SW 1271 (cell line): ENCODE measurements at places on chromosomes 13 and 19.
A peak's percentile ranks its signal among the peaks of the same experiment; 100 is the strongest.

DNA sequence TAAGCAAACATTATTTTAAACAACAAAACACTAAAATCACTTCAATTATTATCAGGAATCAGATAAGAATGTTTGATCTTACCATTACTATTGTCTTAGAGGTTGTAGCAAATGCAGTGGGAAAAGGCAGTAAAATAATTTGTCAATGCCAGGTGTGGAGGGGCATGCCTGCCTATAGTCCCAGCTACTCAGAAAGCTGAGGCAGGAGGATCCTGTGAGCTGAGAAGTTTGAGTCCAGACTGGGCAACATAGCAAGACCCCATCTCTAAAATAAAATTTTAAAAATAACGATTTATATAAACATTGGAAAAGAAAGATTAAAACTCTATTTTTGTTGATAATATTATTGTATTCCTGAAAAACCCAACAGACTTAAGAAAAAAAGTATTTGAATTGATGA, 66.8 kb downstream of the KL start:
- DNase-seq: no peak

DNA sequence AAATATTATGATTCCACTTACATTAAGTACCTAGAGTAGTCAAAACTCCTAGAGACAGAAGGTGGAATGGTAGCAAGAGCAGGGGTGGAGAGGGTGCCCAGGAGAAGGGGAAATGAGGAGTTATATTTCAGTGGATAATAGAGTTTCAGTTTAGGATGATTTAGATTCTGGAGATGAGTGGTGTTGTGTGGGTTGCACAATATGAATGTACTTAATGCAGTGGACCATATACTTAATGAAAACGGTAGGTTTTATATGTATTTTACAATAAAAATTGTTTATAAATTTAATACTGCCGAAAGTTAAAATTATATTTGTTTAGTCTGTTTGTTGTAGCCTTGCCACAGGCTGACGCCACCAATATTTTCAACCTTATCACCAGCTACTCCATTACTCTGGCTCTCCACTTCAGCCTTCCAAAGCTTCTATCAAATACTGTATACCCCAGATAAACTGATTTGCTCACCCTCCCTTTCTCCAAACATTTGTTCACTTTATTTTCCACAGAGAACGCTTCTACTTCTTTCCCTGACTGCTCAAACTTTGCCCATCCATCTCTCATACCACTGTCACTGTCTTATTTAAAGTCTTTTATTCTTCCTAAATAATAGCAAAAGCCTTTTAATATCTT, 1.4 kb upstream of the RBM26 start:
- no peak for DNase-seq

- DNase-seq: no peak
Observed at GRCh38 chr19:13627531-13627930, 121.3 kb upstream of the CACNA1A start.

DNA sequence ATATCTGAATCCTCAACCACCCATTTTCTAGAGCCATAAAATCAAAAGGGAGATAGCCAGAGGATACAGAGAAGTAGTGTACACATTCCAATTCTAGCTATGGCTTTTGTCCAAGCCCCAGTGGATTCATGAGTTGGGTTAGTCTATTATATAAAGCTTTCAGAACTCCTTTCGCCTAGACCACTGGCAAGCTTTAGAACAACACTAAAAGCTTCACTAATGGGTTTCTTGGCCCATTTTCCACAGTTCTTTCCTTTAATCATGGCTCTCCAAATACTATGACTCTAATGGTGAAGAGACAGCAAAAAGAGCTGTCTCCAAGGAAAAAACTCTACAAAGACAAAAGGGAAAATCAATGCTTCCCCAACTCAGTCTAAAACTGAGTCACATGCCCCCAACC, 48.2 kb upstream of the SLITRK5 start:
- no peak for DNase-seq

- DNase-seq: no peak
Observed at GRCh38 chr13:79191501-79191900, 214.6 kb downstream of the RBM26 start.

DNA sequence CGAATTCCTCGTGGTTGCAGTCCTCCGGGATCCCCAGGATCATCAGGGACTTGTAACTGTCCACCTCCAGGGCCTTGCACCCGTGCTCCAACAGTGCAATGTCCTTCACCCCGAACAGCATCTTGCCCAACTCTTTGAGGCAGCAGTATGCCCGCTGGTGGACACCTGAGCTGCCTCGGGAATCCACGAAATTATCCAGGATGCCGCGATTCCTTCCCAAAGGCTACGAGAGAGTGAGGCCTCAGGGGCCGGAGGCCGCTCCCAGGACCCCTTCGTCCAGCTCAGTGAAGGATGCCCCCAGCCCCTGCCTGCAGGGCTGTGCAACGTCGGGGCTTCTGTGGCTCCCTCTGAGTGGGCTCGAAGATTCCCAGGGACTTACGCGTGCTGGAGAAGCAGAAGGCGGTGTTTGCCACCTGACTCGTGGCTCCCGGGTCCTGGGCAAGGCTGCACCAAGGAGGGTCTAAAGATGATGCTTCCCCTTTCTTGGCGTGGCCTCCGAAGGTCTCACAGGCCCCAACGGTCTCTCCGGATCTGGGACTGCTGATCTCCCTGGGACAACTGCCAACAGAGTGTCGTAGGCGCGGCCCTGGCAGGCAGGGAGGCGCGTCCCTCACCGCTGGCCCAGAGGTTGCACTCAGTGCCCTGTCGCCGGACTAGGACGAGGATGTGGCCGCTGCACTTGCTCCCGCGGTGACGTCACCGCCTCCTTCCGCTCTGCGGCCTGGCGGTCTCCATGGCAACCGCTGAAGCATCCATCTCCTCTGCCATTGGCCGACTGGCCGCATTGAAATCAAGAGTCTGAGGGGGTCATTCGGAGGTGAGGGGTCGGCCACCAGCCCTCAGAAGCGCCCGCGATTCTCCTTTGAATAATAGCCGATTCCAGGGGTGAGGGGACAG, at the start of gene PNMA8C:
Gene PNMA8C, minus strand, starts transcription at position 698 of the 897 bp plus-strand sequence. Its CDS starts 577 bp downstream, at position 121.
- no peak for DNase-seq

GRCh38 chr19:28522545-28522922, 690.4 kb downstream of the UQCRFS1 start:
- no peak for DNase-seq

- DNase-seq: no peak
Observed at GRCh38 chr19:30941591-30941990, 407.6 kb downstream of the TSHZ3 start.

GRCh38 chr13:32911506-32911905, 104.7 kb upstream of the KL start:
- no peak for DNase-seq

GRCh38 chr13:40109351-40109844, 453.9 kb downstream of the COG6 start:
- DNase-seq: no peak

GRCh38 chr13:25177012-25177411, 4.9 kb upstream of the AMER2 start:
- DNase-seq: no peak

DNA sequence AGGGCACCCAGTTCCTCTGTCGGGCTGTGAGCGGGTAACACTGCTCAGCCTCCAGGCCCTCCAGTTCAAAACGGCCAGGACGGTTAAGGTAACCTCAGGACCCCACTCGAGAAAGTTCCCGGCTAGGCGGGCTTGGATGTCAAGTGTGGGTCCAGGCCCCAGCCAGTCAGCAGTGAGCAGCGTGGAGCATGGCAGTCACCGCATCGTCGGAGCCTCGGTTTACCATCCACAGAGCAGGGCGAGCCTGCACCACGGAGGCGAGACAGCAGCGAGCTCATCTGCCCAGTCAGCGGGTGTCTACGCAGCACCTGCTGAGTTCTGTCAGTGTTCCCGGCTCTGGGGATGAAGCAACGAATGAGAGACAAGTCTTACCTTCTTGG, 8.0 kb upstream of the CNOT3 start:
- no peak for DNase-seq

- no peak for DNase-seq
Observed at GRCh38 chr13:109101550-109102144, 472.2 kb downstream of the MYO16 start.

- DNase-seq: no peak
Observed at GRCh38 chr13:108741930-108742329, 112.5 kb downstream of the MYO16 start.

DNA sequence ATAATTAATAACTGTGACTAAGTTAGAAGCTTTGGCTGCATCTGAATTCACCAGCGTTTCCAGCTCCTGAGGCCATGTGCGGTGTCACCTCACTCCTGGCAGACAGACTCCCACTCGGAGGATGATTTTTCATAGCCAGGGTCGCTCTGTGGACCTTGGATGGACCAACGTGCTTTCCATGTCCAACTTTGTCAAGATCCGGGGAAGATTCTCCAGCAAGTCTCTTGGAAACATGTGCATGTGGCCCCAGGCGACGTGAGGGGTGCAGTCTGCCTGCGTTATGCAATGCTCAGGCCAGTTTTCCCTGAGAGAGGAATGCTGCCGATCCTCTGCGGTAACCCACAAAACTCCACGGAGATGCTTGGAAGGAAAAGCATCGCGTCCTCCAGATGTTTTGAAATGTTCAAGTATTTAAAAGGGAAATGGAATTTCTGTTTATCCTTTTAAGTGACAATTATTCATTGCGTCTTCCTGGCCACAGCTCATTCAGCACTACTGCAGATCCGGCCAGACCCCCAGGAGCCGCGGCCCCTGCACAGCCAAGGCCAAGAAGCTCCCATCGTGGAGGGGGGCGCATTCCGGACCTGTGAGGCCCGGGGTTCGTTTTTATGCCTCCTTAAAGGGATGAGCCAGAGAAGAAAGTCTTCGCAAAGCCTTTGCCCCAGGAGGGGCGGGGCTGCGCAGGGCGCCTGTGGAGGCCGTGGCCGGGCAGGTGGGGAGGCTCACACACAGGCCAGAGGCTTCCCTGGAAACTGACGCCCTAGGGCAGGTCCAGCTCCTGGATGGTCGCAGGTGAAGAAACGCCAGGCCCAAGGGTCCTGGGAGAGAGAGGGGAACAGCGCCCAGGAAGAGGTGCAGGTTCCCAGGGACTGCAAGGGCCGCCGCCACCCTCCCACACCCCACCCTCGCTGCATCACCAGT, 46.0 kb downstream of the C13orf46 start:
- no peak for DNase-seq

GRCh38 chr13:84136582-84136981, 254.3 kb upstream of the SLITRK1 start:
- DNase-seq: no peak

DNA sequence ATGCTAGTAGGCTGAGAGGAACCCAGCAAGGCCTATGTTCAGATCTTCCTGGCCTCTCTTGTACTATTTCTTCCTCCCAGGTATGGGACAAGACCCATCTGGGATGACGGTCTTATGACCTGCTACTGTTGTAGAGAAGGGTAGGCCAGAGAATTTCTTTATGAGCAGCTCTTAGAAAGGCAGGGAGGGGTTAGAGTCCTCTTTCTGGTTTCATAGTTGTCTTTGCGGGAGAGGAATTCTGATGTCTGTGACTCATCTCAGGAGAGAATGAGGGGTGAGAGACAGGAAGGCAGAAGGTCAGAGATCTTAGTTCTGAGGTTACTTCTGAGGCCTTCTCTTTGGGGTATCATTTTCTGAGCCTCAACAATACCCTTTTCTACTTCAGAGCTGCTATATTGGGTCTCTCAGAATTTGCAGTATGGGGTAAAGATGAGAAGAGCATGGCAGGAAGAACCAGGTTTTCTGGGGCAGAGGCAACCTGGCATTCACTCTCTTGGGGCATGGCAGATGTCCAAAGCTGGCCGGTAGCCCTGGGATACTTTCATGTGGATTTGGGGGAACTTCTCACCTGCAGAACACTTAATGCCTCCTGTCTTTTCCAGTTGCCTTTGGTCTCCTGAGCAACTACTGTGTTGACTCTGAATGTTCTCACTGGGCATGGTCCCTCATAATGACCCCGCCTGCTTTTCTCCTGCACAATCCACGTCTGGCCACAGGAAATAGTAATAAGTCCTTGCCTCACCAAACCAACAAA, 154.4 kb downstream of the GGACT start:
- DNase-seq: no peak

DNA sequence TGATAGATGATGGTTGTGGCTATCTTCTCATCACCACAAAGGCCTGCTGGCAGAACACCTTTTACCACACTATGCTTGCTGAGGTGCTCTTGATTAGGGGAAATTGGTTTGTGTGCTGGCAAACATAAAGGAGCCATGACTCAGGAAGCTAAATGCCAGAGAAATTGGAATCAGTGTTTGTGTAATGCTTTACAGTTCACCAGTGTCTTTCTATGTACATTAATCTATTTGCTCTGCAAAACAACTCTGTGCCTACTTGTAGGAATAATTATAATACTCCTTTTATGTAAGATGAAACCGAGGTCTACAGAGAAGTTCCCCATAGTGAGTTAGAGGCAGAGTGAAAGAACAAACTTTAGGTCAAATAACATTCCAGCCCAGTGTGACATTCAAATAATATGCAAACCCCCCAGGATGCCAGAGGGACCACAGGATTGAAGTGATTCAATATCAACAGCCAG, 390.5 kb upstream of the HTR2A start:
- DNase-seq: no peak

- no peak for DNase-seq
Observed at GRCh38 chr13:79692846-79693245, 211.9 kb downstream of the NDFIP2 start.

DNA sequence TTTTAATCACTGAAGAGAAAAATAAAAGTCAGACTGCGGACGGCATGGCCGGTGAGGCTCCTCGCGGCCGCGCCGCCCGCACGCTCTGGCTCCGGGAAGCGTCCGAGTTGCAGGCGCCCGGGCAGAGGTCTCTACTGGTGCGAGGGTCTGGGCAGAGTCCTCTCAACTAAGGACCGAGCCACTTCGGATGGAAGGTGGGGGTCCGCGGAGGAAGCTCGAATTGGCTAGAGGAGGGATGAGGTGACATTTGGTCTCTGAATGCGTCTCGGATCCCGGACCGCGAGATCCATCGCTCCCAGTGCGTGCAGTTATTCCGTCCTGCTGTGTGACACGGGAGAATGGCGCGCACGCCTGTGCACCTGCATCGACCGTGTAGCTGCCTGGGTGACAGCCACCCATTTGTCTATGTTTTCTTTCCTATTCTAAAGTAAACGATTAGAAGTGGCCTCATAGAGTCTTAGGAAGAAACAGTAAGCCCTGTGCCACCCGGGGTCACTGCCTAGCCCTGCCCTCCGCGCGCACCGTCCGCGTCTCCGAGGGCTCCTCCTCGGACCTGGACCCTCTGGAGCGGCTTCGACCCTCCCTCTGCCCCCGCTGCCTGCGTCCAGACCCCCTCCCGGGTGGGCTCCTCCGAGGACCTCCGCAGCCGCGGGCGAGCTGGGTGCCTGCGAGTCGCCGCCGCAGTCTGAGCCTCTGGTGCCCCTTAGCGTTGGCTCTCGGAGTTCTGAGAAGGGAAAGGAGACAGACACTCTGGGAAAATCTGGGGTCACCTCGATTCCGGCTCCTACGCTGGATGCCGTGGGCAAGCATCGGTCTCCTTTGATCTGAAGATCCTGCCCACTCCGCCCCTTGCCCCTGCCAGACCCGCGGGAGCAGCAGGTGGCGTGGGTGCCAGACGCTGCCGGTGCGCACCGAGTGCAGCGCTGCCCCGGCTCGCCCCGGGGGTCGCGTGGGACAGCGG, 347.4 kb downstream of the LIG4 start:
- peak; percentile 10 for DNase-seq

DNA sequence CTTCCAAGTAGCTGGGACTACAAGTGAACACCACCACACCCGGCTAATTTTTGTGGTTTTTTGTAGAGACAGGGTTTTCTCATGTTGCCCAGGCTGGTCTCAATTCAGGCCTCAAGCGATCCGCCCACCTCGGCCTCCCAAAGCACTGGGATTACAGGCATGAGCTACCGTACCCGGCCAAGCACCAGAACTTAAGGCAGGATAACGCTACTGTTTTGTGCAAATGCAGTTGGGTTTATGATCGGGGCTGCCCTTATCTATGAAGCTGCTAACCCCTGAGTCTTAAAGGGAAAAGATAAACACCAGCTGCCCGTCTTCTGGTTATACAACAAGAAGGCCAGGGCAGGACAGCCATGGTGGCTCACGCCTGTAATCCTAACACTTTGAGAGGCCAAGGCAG, 12.6 kb upstream of the TM6SF2 start:
- no peak for DNase-seq
